GM23338 (cell line): ENCODE measurements at places on chromosomes 1 and 21. TPM values are rescaled to one million over a fixed set of nuclear protein-coding genes. Genes with fewer than 3 reads are reported as not detected.

GRCh38 chr1:180231506-180231921, 1.4 kb downstream of the LHX4 start:
- H3K36me3 ChIP-seq, result no peaks in the 10 kb centered on the region
- DNase-seq, result peak; percentile 85
- H3K27ac ChIP-seq, result no peak overlapping the region
- peaks cover 92% of the 10 kb centered on the region for H3K27me3 ChIP-seq
- peaks cover 43% of the 10 kb centered on the region for H3K4me1 ChIP-seq

DNA sequence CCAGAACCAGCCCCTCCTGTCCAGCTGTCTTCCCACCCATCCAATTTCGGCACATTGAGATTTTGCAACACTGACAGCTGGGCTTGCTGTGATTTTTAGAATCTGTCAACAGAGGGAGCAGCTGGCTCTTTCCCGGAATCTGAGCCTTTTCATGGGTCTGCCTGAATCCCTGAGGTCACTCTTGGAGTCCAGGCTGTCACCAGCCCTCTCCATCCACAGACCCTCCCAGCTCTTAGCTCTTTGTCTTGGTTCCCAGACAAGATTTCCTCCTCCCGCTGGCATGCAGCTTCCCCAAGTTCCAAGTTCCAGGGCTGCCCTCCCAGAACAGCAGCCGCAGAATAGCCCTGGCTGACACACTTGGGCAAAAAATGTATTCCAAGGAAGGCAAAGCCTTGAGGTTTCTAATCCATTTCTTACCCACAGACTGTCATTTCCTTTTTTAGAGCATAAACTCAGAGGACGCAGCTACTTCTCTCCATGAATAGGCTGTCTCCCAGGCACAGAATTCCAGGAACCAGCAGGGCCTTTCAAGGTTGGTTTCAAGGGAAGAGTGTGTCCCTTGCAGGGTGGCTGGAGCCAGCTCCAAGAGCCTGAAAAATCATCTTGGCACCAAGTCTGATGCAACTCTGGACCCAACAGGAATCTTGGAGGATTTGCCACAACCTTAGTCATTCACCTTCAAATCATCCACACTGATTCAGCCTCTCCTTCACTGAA, 7.1 kb upstream of the TMEM61 start:
- DNase-seq, result peak; percentile 70
- H3K36me3 ChIP-seq, result no peaks in the 10 kb centered on the region
- H3K4me1 ChIP-seq, result peaks cover 19% of the 10 kb centered on the region
- 0 out of 2 replicates have a peak overlapping the region, but pooled peaks have one; percentile 21 for H3K4me3 ChIP-seq

GRCh38 chr1:245682638-245683628, 528.1 kb downstream of the KIF26B start:
- H3K27me3 ChIP-seq, result no peaks in the 10 kb centered on the region
- H3K4me3 ChIP-seq, result no peak overlapping the region
- no peaks in the 10 kb centered on the region for H3K36me3 ChIP-seq
- H3K4me1 ChIP-seq, result no peaks in the 10 kb centered on the region
- no peak for DNase-seq

- H3K36me3 ChIP-seq, result peaks cover 23% of the 10 kb centered on the region
- H3K27me3 ChIP-seq, result no peaks in the 10 kb centered on the region
- 0 out of 2 replicates have a peak, but pooled peaks cover 3% of the 10 kb centered on the region for H3K4me1 ChIP-seq
- DNase-seq, result no peak
- H3K4me3 ChIP-seq, result no peak overlapping the region
- no peak overlapping the region for H3K27ac ChIP-seq
Observed at GRCh38 chr1:15923241-15923640, 52.7 kb downstream of the ZBTB17 start.

GRCh38 chr1:1966071-1966740, 37.4 kb downstream of the CFAP74 start:
- DNase-seq, result no peak
- no peak overlapping the region for H3K4me3 ChIP-seq
- H3K27ac ChIP-seq, result no peak overlapping the region
- no peaks in the 10 kb centered on the region for H3K36me3 ChIP-seq
- H3K27me3 ChIP-seq, result no peaks in the 10 kb centered on the region
- H3K4me1 ChIP-seq, result peaks cover 1% of the 10 kb centered on the region; the same call in 1 of the 2 replicates

- no peak overlapping the region for H3K4me3 ChIP-seq
- no peak overlapping the region for H3K27ac ChIP-seq
- no peaks in the 10 kb centered on the region for H3K27me3 ChIP-seq
- H3K36me3 ChIP-seq, result no peaks in the 10 kb centered on the region
- no peaks in the 10 kb centered on the region for H3K4me1 ChIP-seq
- no peak for DNase-seq
Observed at GRCh38 chr1:70072231-70072751, 133.1 kb downstream of the LRRC40 start.

GRCh38 chr1:85386068-85386722, 78.8 kb downstream of the DDAH1 start:
- no peak for DNase-seq
- no peak overlapping the region for H3K27ac ChIP-seq
- H3K4me1 ChIP-seq, result no peaks in the 10 kb centered on the region
- H3K4me3 ChIP-seq, result no peak overlapping the region
- H3K27me3 ChIP-seq, result no peaks in the 10 kb centered on the region

- no peaks in the 10 kb centered on the region; the same call in 1 of the 2 replicates for H3K4me1 ChIP-seq
- no peaks in the 10 kb centered on the region for H3K36me3 ChIP-seq
- H3K4me3 ChIP-seq, result no peak overlapping the region
- DNase-seq, result peak; percentile 36
- no peaks in the 10 kb centered on the region for H3K27me3 ChIP-seq
Observed at GRCh38 chr1:203480525-203481084, 5.0 kb downstream of the PRELP start.

The CFAP107 gene
- total RNA-seq, result 0.07 TPM in 1 of 2 replicates, not detected in the other

The JTB gene
- 179 and 208 TPM in 2 replicates for total RNA-seq

The RPE65 gene
- not detected in 2 replicates for total RNA-seq

DNA sequence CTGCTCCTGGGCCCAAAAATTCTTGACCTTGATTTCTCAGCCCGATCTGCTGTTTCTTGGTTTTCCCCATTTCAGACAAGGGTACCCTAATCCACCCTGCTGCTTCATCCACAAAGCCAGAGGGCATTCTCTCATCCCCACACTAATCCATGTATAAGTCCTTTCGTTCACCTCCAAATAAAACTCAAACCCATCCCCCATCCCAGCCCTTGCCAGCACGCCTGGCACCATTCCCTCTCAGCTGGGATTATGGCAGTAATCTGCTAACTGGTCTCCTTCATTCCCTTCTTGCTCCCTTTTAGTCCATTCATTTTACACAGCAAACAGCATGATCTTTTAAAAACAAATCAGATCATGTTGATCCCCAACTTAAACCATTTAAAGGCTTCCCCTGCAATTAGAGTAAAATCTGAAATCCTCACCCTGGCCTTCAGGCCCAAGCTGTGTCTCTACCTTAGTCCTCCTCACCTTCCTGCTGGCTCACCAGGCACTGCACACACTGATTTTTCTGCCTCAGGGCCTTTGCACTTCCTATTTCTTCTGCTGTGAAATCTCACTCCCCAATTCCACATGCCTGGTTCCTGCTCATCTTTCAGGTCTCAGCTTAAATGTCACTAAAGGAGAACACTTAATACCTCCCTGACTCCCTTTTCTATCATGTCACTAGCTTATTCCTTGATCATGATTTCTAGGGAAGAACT, 12.2 kb upstream of the TRNP1 start:
- H3K36me3 ChIP-seq, result no peaks in the 10 kb centered on the region
- no peaks in the 10 kb centered on the region for H3K4me1 ChIP-seq
- H3K27ac ChIP-seq, result no peak overlapping the region
- H3K27me3 ChIP-seq, result no peaks in the 10 kb centered on the region
- no peak for DNase-seq
- no peak overlapping the region for H3K4me3 ChIP-seq

GRCh38 chr21:45506241-45506817, 35.9 kb downstream of the SLC19A1 start:
- H3K36me3 ChIP-seq, result no peaks in the 10 kb centered on the region
- no peak overlapping the region for H3K4me3 ChIP-seq
- H3K4me1 ChIP-seq, result no peaks in the 10 kb centered on the region
- H3K27ac ChIP-seq, result no peak overlapping the region

DNA sequence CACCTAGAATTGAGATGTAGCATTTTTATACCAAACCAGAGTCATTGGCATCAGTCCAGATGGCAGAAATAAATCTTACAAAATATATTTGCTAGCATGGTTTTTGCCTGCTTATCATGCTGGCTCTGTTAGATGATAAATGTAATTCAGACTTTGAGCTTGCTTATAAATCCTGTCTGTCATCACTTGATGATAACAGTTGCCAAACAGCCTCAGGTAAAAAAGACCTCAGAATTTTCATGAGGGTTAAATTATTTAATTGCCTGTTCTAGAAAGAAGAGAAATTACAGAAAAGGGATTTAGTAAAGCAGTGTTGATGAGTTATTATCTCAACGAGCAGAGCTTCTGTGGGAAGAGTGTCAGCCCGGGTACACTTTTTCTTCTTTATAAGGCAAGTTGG, 83.3 kb downstream of the FNBP1L start:
- no peaks in the 10 kb centered on the region for H3K4me1 ChIP-seq
- DNase-seq, result no peak
- peaks cover 8% of the 10 kb centered on the region; the same call in 1 of the 2 replicates for H3K36me3 ChIP-seq
- no peak overlapping the region for H3K4me3 ChIP-seq
